ENCODE measurements at places on chromosomes 11 and 22. TPM values are rescaled to one million over a fixed set of nuclear protein-coding genes. Genes with fewer than 3 reads are reported as not detected.

LGALS12 gene
- total RNA-seq = not detected

USH1C gene
- total RNA-seq = not detected

MFRP gene
- total RNA-seq = not detected

TMEM132A gene
- total RNA-seq = 97.8 TPM

C11orf87 gene
- under 0.01 TPM for total RNA-seq

BDNF gene
- total RNA-seq = 0.08 TPM

GLB1L3 gene
- 2.3 TPM for total RNA-seq

MS4A1 gene
- total RNA-seq = not detected

CDON gene
- total RNA-seq = 1.1 TPM

CFAP300 gene
- 5.9 TPM for total RNA-seq

ME3 gene
- total RNA-seq = 3.0 TPM

UPK3A gene
- not detected for total RNA-seq

TMEM123 gene
- 108 TPM for total RNA-seq

TIGD3 gene
- 0.08 TPM for total RNA-seq

OR5D16 gene
- not detected for total RNA-seq

GUCY1A2 gene
- 0.08 TPM for total RNA-seq

SAMM50 gene
- total RNA-seq = 51.6 TPM

NAALADL1 gene
- total RNA-seq = 32.8 TPM

CDKN1C gene
- total RNA-seq = 2.6 TPM

SLC1A2 gene
- total RNA-seq = not detected

SYT13 gene
- not detected for total RNA-seq

PDE3B gene
- not detected for total RNA-seq

OR51B5 gene
- total RNA-seq = not detected

DGCR6 gene
- total RNA-seq = 0.15 TPM

NELL1 gene
- not detected for total RNA-seq

CARD18 gene
- 0.19 TPM for total RNA-seq

PGA5 gene
- total RNA-seq = not detected

EMID1 gene
- total RNA-seq = not detected

OR4D9 gene
- total RNA-seq = not detected

IRF7 gene
- 15.8 TPM for total RNA-seq

KIAA0930 gene
- 111 TPM for total RNA-seq

SAA1 gene
- 160 TPM for total RNA-seq

CDC45 gene
- total RNA-seq = 13.1 TPM
